ENCODE measurements at places on chromosomes 3 and 15. TPM values are rescaled to one million over a fixed set of nuclear protein-coding genes. Genes with fewer than 3 reads are reported as not detected.

DNA sequence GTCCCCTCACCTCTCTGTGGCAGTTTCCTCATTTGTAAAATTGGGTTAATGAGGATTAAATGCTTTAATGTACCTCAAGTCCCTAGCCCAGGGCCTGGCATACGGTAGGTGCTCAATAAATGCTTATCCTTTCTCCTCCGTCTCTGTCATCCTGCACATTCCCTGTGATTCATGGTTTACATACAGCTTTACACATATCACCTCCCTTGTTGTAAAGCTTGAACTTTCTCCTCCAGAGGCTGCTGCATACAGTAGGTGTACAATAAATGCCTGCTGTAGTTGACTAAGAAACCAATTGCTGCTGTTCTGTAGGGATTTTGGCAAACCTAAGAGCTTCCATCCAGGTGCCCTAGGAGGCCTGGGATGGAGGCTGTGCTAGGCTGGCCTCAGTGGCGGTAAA, 1.5 kb upstream of the CSPG4 start:
- no peaks in the 10 kb centered on the region for H3K36me3 ChIP-seq
- no peaks in the 10 kb centered on the region for H3K27me3 ChIP-seq
- DNase-seq = no peak

Gene SPSB4
- total RNA-seq = not detected

DNA sequence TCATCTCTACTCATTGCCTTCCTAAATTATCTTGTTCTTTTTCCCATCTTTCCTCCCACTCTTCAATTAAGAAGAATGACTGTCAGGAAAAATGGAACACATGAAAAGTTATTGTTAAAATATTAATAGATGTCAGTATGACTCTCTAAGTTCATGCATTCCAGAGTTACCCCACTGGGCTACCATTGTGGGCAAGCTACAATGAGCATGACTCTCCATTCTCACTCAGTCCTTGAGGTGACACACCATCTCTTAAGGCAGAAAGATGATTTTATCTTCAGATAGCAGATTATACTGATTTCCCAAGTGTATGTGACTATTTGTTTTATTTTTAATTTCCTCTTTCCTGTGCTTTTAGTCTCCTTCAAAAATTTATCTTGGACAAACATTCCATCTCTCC, 144.3 kb downstream of the ALCAM start:
- H3K27me3 ChIP-seq = no peaks in the 10 kb centered on the region
- no peak overlapping the region for H3K27ac ChIP-seq
- no peak for DNase-seq
- no peaks in the 10 kb centered on the region for H3K4me1 ChIP-seq

DNA sequence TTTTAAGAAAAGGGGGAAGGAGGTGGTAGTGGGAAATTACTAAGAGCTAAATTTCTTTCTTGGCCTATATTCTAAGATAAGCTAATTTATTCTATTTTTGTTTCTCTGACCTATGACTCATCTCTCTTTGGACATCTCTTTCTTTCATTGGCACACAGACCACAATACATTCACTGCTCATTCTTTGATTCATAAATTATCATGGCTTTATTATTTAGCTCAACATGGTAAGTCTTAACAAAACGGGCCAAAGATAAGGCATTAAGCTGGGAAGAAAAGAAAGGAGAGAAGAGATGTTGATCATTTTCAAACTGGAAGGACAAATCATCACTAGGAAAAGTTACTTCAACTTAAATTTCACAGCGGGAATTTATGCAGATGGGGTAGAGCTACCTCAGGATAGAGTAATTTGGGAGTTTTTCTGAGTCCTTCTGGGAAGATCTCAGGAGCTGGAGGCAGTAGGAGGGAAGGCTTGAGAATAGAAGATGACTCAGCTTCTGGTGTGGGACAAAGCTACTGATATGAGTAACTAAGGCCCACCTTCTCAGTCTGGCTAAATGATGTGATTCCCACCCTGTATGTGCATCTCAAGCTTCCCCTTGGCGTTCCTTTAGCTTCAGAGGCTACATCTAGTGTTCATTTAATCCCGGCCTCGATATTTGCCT, 7.5 kb upstream of the ALCAM start:
- H3K27ac ChIP-seq = no peak overlapping the region
- DNase-seq = no peak
- H3K36me3 ChIP-seq = no peaks in the 10 kb centered on the region
- no peaks in the 10 kb centered on the region for H3K4me1 ChIP-seq

GRCh38 chr3:185766329-185767001, 58.4 kb downstream of the IGF2BP2 start:
- peak overlapping the region; percentile 42 for H3K27ac ChIP-seq
- no peaks in the 10 kb centered on the region for H3K36me3 ChIP-seq
- H3K4me1 ChIP-seq = no peaks in the 10 kb centered on the region
- H3K27me3 ChIP-seq = no peaks in the 10 kb centered on the region
- DNase-seq = no peak
- H3K4me3 ChIP-seq = no peak overlapping the region

Gene UPK1B
- total RNA-seq = not detected

GRCh38 chr3:109553591-109554371, 216.4 kb upstream of the DPPA4 start:
- H3K27ac ChIP-seq = no peak overlapping the region
- no peak for DNase-seq
- no peaks in the 10 kb centered on the region for H3K27me3 ChIP-seq

- no peaks in the 10 kb centered on the region for H3K27me3 ChIP-seq
- peaks cover 8% of the 10 kb centered on the region for H3K4me1 ChIP-seq
- peak within 1 kb of the TSS; percentile 92 for H3K27ac ChIP-seq
- DNase-seq = peak; percentile 98
- H3K36me3 ChIP-seq = no peaks in the 10 kb centered on the region
These were observed at the start of the genes LNP1 and TOMM70 for GRCh38 chr3:100400780-100401673. Gene LNP1 (plus strand): TSS chr3:100401539. CDS start chr3:100429730, 28,191 bp downstream. Gene TOMM70 (minus strand): TSS chr3:100401089. CDS start chr3:100400949, 140 bp downstream.

DNA sequence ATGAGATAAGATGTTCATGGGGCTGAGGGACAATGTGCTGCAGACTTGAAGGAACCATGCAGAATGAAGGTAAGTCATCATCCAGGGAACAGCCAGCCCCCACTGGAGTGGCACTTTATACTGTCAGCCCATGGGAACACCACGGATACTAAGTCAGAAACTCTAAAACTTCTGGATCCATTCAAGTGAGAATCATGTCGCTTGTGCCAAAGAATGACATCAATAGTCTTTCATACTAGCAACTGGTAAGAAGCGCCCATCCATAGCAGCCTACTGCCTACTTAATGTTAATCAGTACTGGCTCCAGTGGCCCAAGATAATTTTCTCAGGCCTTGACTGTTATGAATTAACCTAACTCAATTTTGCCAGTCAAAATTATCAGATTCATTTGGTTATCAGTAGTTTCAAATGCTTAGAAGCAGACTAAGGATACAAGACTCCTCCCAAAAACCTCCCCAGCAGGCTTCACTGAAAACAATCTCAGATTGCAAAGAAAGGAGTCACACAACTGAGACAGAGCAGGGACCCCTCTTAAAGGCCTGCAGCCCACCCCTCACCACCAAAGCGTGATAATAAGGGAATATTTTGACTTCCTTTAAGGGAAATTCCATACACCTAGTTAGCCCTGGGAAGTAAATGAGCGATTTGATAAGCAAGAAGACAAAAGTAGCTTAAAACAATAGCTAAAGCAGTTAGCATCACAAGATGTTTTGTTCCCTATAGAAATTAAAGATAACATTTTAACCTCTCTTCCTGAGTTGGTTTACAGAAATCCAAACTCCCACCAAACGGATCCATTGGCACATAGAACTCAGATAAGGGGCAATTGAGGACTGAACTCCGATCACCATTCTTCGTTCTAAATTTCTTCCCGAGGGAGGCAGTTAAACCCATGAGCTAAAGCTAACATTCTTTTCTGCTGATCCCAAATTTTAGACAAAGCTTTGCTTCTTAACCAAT, 98.8 kb downstream of the TGFBR2 start:
- DNase-seq = no peak
- no peak overlapping the region for H3K4me3 ChIP-seq
- H3K4me1 ChIP-seq = no peaks in the 10 kb centered on the region
- H3K27ac ChIP-seq = no peak overlapping the region
- H3K36me3 ChIP-seq = no peaks in the 10 kb centered on the region

DNA sequence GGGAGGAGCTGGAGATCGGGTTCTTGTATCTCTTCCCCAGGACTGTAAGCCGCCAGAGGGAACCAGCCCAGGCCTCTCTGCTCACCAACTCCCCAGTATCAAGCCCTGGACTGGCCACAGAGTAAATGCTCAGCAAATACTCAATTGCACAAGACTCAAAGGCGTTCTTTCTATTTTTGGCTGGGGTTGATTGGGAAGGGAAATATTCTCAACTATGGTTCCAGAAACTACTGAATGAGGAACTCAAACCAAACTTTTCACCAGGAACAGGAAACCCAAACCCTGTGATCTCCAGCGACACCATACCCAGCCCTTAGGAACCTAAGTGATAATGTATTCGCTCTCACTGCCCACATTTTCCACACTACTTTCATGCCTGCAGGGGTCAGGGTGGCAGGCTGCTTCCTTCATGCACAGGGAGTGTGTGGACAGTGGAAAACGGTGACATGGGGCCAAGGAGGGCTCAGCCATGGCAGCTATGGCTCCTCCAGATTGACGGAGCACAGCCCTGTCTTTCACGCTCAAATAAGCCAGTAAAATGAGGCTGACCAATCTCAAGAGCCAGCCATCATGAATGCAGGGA, 124.7 kb upstream of the RAD18 start:
- H3K27ac ChIP-seq = no peak overlapping the region
- H3K4me3 ChIP-seq = no peak overlapping the region
- H3K27me3 ChIP-seq = no peaks in the 10 kb centered on the region
- DNase-seq = no peak

GRCh38 chr3:12979151-12979946, 93.9 kb downstream of the IQSEC1 start:
- DNase-seq = no peak
- H3K27ac ChIP-seq = no peak overlapping the region
- H3K27me3 ChIP-seq = no peaks in the 10 kb centered on the region
- no peaks in the 10 kb centered on the region for H3K4me1 ChIP-seq

DNA sequence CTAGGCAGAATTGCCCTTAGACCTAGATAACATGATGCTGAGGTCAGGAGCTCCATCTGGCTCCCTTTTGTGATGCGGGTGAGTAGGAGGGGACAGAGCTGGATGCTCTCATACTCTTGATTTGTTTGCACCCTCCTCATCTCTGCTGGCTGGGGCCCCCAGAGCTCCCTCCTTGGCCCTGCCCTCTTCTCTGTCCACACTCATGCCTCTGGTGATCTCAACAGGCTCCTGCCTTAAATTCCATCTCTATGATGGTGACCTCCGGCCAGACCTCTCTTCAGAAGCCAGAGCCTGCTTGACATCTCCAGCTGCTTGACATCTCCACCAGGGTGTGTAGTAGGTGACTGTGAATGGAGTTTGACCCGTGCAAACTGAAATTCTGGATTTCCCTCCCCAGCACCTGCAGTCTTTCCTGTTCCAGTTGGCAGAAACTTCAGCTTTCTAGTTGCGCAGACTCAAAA, 4.3 kb upstream of the FGD5 start:
- H3K36me3 ChIP-seq = no peaks in the 10 kb centered on the region
- no peaks in the 10 kb centered on the region for H3K4me1 ChIP-seq
- no peak for DNase-seq
- peaks cover 13% of the 10 kb centered on the region for H3K27me3 ChIP-seq
- H3K4me3 ChIP-seq = no peak overlapping the region

DNA sequence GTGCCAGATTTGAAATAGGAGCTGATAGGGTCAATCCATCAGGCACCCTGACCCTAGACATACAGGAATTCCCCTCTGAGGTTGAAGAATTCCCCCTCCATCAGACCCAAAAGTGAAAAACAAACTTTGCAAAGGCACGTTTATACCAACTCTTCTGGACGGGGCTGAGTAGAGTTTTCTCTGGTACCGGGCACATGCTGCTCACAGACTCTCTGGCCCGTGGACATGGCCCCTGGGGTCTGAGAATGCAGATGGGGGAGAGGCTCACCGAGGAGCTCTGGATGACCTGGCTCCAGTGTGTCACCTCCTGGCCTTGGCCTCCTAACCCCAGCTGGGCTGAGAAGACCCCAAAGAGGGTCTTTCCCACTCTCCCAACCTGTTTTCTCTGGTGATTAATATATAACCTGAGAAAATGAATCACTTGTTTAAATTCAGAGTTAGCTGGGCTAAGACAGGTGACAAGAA, 11.2 kb upstream of the LIPC start:
- DNase-seq = no peak
- H3K27me3 ChIP-seq = no peaks in the 10 kb centered on the region
- no peaks in the 10 kb centered on the region for H3K36me3 ChIP-seq
- no peaks in the 10 kb centered on the region for H3K4me1 ChIP-seq
- H3K4me3 ChIP-seq = no peak overlapping the region

DNA sequence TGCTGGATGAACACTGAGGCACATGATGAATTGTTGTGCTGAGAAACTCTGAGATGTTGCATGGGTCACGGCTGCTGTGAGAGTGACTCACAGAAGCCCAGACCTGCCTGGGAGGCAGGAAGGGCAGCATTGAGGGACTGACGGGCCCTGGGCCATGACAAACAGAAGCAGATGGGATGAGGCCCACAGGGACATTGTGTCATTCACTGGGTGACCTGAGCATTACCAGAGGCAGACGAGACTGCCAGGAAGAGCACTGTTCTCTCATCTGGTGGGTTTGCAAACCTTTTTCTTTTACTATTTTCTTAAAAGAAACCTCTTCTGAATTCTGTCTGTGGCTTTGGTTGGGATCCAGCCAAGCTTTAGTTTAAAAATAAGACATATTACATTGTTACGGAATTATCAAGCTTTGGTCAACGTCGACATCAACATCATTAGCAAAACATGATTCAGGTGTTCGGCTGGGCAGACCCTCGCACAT, 67.8 kb downstream of the BDH1 start:
- H3K27me3 ChIP-seq = no peaks in the 10 kb centered on the region
- no peak for DNase-seq
- no peaks in the 10 kb centered on the region for H3K36me3 ChIP-seq
- no peak overlapping the region for H3K4me3 ChIP-seq
- H3K4me1 ChIP-seq = no peaks in the 10 kb centered on the region

DNA sequence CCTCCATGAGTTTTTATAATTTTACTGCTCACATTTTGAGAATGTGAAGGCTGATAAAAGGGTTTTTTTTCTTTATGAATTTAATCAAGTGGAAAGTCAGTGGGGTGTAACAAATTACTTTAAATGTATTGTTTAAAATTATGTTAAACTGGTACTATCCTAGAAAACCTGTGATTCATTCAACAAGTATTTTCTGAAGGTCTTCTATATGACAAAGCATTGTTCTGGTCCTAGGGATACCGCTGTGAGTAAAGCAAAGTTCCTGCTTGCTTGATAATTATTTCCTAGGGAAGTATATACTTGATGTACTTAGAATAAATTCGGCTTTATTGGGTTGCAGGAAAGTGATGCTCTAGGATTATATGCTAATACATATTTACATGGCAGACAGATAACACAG, 152.8 kb upstream of the GOLGA6L4 start:
- H3K36me3 ChIP-seq = no peaks in the 10 kb centered on the region
- no peak overlapping the region for H3K27ac ChIP-seq
- peaks cover 18% of the 10 kb centered on the region for H3K27me3 ChIP-seq
- H3K4me1 ChIP-seq = no peaks in the 10 kb centered on the region
- DNase-seq = no peak
- H3K4me3 ChIP-seq = no peak overlapping the region

- peak; percentile 42 for DNase-seq
- peak overlapping the region; percentile 28 for H3K27ac ChIP-seq
- H3K27me3 ChIP-seq = no peaks in the 10 kb centered on the region
- peaks cover 38% of the 10 kb centered on the region for H3K4me1 ChIP-seq
These were observed 2.6 kb downstream of the LIMD1 start for GRCh38 chr3:45597171-45597570.
